Right ventricle myocardium inferior (tissue), 1 donor: ENCODE measurements at places on chromosomes 6 and 20.

DNA sequence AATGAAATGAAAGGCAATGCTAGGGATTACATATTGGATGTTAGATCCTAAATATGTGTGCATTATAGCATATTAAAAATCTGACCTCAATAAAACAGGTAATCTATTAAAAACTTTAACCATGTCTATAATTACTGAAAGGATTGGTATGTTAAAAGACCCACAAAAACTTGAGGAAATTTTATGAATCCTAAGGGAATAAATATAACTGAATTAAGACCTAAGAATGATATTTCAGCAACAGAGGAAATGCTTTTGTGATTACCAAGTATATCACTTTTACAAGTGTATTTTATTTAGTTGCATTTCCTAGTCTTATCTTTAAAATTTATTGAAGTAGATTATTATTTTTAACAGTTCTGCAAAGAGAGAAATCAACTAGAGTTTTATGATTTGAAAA is 571.5 kb downstream of the HDGFL1 start:
- no peak for DNase-seq

- DNase-seq = no peak
These were observed 32.0 kb upstream of the POPDC3 start for GRCh38 chr6:105211831-105212230.

- no peak for DNase-seq
These were observed 229.1 kb upstream of the CITED2 start for GRCh38 chr6:139603581-139603980.

GRCh38 chr20:992801-993535 is 9.1 kb downstream of the RSPO4 start:
- no peak for DNase-seq

DNA sequence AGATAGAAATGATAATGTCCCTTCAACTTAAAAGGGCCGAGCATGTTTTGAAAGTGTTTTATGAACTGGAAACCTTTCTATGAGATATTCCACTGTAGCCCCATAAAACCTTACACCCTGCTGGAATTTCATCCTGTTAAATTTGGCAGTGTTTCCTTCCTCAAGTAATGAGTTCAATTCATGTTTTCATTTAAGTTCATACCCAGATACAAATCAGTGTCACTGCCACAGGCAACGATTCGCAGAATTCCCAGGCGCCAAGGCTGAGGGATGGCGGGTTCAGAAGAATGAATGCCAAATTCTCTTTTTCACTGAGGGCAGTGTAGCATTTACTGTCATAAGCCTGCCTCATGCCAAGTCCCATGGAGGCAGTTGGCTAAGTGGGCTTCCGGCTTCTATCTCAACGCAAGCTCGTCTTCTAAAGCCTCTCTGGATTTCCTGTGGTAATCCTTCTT is 511.8 kb upstream of the ID4 start:
- DNase-seq = no peak
